ENCODE measurements at places on chromosomes 4 and X. TPM values are rescaled to one million over a fixed set of nuclear protein-coding genes. Genes with fewer than 3 reads are reported as not detected.

The SPANXN3 gene
- not detected for total RNA-seq

The CPE gene
- 59.5 TPM for total RNA-seq

- DNase-seq = no peak
- no peaks in the 10 kb centered on the region for H3K27me3 ChIP-seq
- no peak overlapping the region for H3K4me3 ChIP-seq
- H3K36me3 ChIP-seq = no peaks in the 10 kb centered on the region
- no peak overlapping the region for H3K27ac ChIP-seq
- no peaks in the 10 kb centered on the region for H3K4me1 ChIP-seq
These were observed 44.3 kb downstream of the CD40LG start for GRCh38 chrX:136692271-136692670.

The PNMA3 gene
- 2.2 TPM for total RNA-seq

The MTNR1A gene
- total RNA-seq = 0.55 TPM

DNA sequence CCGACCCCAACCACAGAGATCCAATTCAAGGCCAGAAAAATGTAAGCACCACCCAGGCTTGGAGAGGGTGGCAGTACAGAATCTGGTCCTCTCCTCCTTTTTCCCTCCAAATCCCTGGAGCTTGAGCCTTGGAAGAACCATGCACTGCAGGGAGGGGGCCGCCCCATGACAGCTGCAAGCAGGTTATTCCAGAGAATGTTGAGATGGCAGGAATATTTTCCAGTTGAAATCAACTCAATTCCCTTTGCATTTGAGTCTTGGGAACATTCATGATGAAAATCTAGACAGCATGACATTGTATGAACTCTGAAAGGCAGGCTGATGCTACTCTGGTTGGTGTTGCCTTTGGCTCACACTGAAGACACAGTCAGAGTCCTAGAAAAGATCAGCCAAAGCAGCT, 386.6 kb upstream of the FGF16 start:
- H3K4me3 ChIP-seq = no peak overlapping the region
- no peaks in the 10 kb centered on the region for H3K27me3 ChIP-seq
- H3K27ac ChIP-seq = no peak overlapping the region
- H3K36me3 ChIP-seq = no peaks in the 10 kb centered on the region

DNA sequence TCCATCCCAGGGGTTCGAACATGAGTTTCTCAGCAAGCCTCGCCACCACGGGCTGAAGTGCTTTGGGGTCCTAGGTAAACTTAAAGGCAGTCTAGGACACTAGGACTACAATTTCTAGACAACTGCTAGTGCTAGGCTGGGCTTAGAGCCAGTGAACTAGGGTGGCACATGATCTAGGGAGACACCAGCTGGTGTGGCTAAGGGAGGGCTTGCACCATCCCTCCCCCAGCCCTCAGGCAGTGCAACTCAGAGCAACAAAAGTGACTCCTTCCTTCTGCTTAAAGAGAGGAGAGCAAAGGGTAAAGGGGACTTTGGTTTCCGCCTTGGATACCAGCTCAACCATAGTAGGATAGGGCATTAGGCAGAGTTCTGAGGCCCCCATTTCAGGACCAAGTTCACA, 162.5 kb upstream of the AFF2 start:
- no peaks in the 10 kb centered on the region for H3K4me1 ChIP-seq
- H3K4me3 ChIP-seq = no peak overlapping the region
- no peak overlapping the region for H3K27ac ChIP-seq
- no peak for DNase-seq
- no peaks in the 10 kb centered on the region for H3K27me3 ChIP-seq

DNA sequence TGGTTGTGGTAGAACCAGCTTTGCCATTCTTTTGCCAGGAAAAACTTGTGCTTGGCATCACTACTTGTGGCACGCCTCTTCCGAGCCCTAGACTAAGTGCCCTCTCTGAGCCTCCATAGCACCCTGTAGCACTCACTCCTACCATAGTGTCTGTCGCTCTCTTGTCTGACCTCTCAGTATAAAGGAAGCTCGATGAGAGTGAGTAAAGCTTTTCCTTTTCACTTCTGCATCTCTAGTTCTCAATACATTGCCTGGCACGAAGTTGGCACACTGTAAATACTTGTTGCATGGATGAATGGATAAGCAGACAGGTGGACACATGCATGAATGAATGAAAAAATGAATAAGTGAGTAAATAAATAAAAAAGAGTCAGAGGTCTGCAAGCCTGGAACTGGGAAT, 48.3 kb downstream of the TLR10 start:
- DNase-seq = no peak
- no peaks in the 10 kb centered on the region for H3K27me3 ChIP-seq
- H3K4me3 ChIP-seq = no peak overlapping the region
- H3K4me1 ChIP-seq = peaks cover 10% of the 10 kb centered on the region
- H3K36me3 ChIP-seq = no peaks in the 10 kb centered on the region

DNA sequence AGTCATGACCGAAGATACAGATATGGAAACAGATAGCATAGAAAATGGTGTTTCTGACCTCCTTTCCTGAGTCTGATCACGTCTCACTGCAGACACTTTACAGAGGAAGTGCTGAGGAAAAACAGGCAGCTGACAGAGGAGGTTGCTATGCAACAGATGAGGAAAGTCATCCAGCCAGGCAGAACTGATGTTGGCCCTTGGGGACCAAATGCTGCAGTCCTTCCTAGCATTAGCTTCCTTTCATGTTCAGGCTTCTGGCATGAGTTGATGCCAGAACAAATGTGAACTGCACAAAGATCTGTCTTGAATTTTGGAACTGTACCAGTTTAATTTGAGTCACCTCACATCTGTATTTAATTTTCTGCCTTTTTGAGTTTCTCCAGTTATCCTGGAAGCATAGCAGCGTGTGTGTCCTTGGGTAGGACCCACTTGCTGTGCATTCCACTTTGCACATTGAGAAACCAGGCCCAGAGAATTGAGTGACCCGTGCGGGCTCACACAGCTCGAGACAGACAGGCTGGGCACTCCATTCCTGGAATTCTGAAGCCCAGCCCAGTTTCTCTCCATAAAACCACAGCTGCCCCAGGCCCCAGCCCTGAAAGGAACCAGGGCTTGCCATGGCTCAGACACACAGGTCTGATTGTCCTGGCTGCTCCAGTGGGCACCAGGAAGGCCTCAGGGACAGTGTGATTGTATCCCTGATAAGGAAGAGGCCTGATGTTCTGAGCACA, 1.4 kb upstream of the MAGED1 start:
- H3K4me3 ChIP-seq = no peak overlapping the region
- H3K4me1 ChIP-seq = peaks cover 10% of the 10 kb centered on the region
- DNase-seq = peak; percentile 83
- peak overlapping the region; percentile 86 for H3K27ac ChIP-seq
- peaks cover 8% of the 10 kb centered on the region for H3K36me3 ChIP-seq

GRCh38 chr4:8000247-8000646, 60.6 kb upstream of the AFAP1 start:
- no peaks in the 10 kb centered on the region for H3K4me1 ChIP-seq
- H3K4me3 ChIP-seq = no peak overlapping the region
- H3K27me3 ChIP-seq = no peaks in the 10 kb centered on the region
- DNase-seq = no peak

DNA sequence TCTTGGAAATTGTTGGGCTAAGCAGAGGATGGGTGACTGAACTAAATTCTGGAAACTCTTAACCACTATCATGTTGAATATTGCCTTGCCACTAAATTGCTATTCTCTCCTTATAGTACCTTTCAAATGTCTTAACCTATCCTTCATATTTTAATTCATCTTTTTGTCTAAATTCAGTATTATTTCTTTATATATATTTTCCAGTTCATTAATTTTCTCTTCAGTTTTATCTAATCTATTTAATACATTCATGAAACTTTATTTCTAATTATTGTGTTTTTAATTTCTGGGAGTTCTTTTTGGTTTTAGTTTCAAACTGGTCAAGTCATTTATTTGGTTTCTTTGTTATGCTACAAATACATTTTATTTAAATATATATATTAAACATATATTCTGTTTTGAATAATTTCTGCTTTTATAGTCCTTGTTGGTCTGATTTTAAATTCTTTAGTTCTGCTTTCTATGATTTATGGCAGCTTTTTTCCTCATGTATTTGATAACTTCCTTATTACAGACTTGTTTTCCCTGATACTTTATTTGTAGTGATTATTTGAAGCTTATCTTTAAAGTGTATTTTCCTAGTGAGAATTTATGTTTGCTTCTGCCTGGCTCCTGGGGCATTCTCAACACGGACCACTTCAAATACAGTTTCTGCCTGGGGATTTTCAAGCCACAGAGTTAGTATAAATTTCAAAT, 8.5 kb upstream of the GUCY1A1 start:
- H3K4me3 ChIP-seq = no peak overlapping the region
- H3K27ac ChIP-seq = no peak overlapping the region
- H3K36me3 ChIP-seq = no peaks in the 10 kb centered on the region
- no peaks in the 10 kb centered on the region for H3K27me3 ChIP-seq

The GABRQ gene
- total RNA-seq = not detected

- no peaks in the 10 kb centered on the region for H3K4me1 ChIP-seq
- peaks cover 3% of the 10 kb centered on the region for H3K27me3 ChIP-seq
- no peaks in the 10 kb centered on the region for H3K36me3 ChIP-seq
- no peak for DNase-seq
- H3K27ac ChIP-seq = no peak overlapping the region
- H3K4me3 ChIP-seq = no peak overlapping the region
These were observed 50.6 kb downstream of the VGLL1 start for GRCh38 chrX:136582624-136583023.

DNA sequence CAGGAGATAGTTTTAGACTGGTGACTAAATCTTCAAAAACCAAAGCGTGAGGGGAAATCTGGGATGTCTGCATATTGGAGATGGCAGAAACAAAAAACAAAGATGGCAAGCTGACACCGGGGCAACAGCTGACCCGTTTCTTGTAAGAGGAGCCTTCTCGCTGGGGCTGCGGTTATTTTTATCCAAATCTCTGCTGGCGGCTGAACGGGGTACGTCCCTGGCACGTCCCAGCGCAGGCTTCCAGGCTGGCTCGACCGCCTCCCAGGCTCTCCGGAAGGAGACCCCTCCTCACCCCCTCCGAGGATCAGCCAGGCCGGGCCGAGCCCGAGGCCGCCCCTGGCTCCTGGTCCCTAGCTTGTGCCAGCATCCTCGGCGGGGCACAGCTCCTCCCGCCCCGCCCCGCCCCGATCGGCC, 403 bp downstream of the SGCB start:
- no peaks in the 10 kb centered on the region for H3K27me3 ChIP-seq
- H3K4me3 ChIP-seq = peak overlapping the region; percentile 83
- H3K27ac ChIP-seq = peak overlapping the region; percentile 89

DNA sequence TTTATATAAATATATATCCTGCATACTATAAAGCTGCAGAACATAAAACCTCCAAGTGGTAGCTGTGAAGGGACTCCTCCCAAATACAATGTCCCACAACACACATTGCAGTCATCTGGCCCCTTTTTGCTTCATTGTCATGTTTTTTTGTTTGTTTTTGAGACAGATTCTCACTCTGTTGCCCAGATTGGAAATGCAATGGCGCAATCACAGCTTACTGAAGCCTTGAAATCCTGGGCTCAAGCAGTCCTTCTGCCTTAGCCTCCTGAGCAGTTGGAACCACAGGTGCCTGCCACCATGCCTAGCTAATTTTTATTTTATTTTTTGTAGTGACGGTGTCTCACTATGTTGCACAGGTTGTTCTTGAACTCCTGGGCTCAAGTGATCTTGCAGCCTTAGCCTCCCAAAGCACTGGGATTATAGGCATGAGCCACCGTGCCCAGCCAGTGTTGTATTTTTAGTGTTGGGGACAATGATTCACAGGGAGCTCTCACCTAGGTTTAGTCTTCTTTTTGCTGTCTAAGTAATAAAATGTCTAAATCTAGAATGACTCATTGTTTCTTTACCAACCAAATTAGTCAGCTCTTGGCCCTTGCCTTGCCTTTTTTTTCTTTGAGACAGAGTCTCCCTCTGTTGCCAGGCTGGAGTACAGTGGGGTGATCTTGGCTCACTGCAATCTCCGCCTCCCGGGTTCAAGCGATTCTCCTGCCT, 24.0 kb upstream of the XIAP start:
- H3K27me3 ChIP-seq = no peaks in the 10 kb centered on the region
- H3K4me3 ChIP-seq = no peak overlapping the region
- no peaks in the 10 kb centered on the region for H3K4me1 ChIP-seq
- no peak overlapping the region for H3K27ac ChIP-seq

The ANK2 gene
- 11.1 TPM for total RNA-seq

- H3K4me3 ChIP-seq = no peak overlapping the region
- H3K36me3 ChIP-seq = no peaks in the 10 kb centered on the region
- no peak for DNase-seq
- no peaks in the 10 kb centered on the region for H3K27me3 ChIP-seq
These were observed 236.6 kb downstream of the DCHS2 start for GRCh38 chr4:154254999-154255398.

DNA sequence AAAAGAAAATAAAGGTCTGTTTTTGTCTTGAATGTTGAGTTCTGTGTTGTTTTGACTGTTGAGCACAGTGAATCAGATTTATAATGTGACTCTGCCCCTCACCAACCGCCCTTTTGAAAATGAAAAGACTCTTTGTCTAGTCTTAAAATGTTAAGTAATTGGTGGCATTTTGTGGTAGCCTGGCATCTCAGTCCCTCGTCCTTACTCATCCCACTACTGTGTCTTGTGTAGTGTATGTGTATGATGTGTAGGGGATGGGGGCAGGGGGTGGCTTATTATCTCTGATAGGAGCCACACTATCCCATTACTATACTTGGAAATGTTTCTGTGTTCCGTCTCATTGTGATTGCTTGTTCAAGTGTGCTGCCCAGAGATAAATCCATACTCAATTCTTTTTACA, 12.2 kb downstream of the KLHL34 start:
- H3K4me3 ChIP-seq = no peak overlapping the region
- no peaks in the 10 kb centered on the region for H3K4me1 ChIP-seq
- DNase-seq = no peak
- no peaks in the 10 kb centered on the region for H3K27me3 ChIP-seq
- no peaks in the 10 kb centered on the region for H3K36me3 ChIP-seq
- no peak overlapping the region for H3K27ac ChIP-seq

GRCh38 chrX:108399418-108400165, 38.6 kb downstream of the COL4A6 start:
- H3K36me3 ChIP-seq = no peaks in the 10 kb centered on the region
- H3K27ac ChIP-seq = no peak overlapping the region
- no peaks in the 10 kb centered on the region for H3K4me1 ChIP-seq
- H3K4me3 ChIP-seq = no peak overlapping the region

The HSFX4 gene
- total RNA-seq = not detected

The P2RY4 gene
- total RNA-seq = not detected

- H3K27ac ChIP-seq = no peak overlapping the region
- no peak for DNase-seq
- H3K36me3 ChIP-seq = no peaks in the 10 kb centered on the region
These were observed 94.3 kb downstream of the DKK2 start for GRCh38 chr4:106941841-106942240.
